Activated CD4-positive, alpha-beta T cell treated with anti-CD3 and anti-CD28 coated beads, Interleukin-2, amount 50 U/mL, for 4 hours (primary cell): ENCODE measurements at places on chromosomes 1 and 21.

DNA sequence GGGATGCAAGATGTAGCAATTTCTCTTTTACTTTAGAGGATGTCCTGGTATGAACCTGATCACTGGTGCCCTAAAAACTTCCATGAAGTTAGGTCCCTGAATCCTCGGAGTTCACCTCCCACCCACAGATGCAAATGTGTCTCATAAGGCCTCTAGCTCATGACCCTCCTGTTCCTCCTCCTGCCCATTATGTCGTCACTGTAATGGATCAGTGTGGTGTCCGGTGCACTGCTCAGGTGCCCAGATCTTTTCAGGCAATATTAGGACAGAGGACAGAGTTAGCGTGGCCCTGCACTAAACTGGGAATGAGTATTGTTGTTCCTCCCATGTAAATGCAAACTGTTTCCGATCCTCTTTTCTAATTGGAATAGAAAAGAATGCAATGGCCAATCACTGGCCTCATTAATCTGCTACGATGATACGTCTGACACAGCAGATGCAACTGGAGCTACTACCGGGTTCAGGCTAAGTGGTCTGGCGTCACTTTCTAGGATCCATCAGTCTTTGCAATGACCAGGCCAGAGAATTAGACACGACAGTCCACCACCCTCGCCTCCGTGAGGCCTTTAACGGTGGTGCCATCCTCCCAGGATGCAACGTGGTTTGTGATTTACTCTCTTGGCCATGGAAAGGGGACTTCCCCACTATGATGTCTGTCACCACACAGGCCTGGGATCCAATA is 3.4 kb upstream of the COL6A2 start:
- DNase-seq, result no peak

GRCh38 chr1:172916116-172916515 is 134.6 kb downstream of the TNFSF18 start:
- DNase-seq, result no peak

- no peak for DNase-seq
Measured at GRCh38 chr1:246631426-246631825, 65.2 kb downstream of the CNST start.

DNA sequence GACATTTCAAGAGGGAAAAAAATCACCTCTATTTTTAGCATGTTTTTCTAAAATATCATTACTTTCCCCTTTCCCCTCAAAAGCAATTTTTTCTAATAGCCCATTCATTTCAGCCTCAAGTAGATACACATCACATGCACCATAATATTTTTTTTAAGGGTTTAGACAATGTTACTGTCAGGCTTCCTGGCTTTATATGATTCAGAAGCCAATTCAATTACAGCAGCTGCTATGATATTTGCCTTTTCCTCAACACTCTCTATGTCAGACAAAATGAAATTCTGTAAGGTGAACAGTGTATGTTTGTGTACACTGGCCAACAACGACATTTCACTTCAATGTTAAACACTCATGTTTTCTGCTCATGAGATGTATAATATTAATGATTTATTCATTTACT is 46.5 kb downstream of the OMA1 start:
- no peak for DNase-seq

GRCh38 chr1:30023339-30024022 is 699.9 kb downstream of the MATN1 start:
- no peak for DNase-seq

GRCh38 chr1:30085811-30086770 is 637.3 kb downstream of the MATN1 start:
- no peak for DNase-seq

GRCh38 chr1:221692643-221693042 is 49.2 kb downstream of the DUSP10 start:
- no peak for DNase-seq

DNA sequence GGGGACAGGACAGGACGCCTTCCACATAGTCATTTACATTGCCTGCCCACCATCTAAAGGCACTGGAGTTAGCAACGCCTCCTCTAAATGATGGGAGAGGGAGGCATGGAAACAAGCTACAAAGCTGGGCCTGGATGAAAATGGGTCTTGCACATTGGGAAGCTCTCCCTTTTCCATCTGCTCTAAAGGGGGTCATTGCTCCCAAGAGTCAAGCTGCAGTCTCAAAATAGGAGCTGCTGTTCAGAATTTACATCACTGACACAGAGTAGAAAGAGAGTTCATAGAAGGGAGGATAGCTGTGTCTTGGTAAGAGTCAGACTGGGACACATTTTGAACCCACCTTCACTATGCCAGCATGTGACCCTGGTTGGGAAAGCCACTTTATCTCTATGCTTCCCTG is 26.6 kb downstream of the RCSD1 start:
- no peak for DNase-seq

DNA sequence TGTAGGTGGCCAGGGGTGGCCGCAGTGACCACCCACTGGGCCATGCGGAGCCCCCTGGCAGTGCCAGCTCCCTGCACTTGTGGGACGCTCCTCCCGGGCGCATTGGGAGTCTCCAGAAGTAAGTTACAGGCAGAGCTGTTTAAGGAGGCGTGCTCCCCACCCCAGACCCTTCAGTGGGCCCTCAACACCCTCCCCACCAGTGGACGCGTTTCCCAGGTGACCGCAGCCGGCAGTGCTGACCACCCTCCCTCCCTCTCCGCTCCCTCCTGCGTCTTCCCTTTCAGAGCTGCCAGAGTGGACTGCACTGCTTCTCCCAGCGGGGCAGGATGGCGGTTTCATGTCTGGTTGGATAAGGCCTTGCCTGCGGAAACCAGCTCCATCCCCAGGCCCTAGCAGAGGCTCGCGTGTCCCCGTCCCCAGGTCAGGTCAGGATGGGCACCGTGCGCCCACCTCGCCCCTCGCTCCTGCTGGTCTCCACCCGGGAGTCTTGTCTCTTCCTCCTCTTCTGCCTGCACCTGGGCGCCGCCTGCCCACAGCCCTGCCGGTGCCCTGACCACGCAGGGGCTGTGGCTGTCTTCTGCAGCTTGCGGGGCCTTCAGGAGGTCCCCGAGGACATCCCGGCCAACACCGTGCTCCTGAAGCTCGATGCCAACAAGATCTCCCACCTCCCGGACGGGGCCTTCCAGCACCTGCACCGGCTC is 1.1 kb downstream of the LRRC3 start:
- no peak for DNase-seq

DNA sequence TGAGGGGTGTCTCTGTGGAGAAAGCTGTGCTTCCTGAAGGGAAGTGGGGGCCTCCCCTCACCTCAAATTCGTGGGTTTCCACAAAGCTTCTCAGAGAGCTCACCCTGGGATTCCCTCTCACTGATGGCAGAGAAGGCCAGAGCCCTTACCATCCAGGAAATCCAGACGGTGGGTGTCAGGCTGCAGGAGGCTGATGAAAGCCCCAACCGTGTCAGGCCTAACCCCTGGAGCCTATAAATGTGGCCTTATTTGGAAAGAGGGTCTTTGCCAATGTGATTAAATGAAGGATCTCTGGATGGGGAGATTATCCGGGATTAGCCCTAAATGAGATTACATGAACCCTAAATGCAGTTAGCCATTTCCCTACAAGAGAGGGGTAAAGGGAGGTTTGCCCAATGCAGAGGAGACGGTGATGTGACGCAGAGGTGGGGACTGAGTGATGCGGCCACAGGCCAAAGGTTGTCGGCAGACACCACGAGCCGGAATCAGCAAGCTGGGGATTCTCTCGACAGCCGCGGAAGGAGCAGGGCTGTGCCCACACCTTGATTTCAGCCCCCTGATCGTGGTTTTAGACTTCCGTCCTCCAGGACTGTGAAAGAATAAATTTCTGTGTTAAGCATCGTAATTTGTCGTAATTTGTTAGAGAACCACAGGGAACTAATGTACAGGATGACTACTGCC is 82.6 kb downstream of the TOMM20 start:
- no peak for DNase-seq

- no peak for DNase-seq
Measured at GRCh38 chr1:159428536-159428935, 3.5 kb upstream of the OR10J4 start.

GRCh38 chr1:39573736-39574624 is 2.6 kb downstream of the PABPC4 start:
- DNase-seq, result no peak

DNA sequence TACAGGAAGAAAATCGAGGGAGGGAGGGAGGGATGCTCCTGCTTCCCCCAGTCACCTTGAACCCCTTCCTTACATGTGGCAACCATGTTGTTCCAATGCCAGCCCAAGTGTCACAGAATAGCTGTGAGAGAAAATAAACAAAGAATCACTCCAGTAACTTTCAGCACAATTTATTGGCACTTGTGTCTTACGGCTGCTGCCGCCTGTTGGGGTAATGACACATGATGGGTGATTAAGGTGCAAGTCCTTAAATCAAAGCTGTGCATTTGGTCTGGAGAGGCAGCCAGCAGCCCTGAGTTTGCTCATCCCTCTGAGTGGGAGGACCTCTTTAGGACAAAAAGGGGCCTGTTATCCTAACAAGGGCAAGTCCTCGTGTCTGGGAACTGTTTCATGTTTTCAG is 377.7 kb downstream of the PCP4 start:
- DNase-seq, result no peak

DNA sequence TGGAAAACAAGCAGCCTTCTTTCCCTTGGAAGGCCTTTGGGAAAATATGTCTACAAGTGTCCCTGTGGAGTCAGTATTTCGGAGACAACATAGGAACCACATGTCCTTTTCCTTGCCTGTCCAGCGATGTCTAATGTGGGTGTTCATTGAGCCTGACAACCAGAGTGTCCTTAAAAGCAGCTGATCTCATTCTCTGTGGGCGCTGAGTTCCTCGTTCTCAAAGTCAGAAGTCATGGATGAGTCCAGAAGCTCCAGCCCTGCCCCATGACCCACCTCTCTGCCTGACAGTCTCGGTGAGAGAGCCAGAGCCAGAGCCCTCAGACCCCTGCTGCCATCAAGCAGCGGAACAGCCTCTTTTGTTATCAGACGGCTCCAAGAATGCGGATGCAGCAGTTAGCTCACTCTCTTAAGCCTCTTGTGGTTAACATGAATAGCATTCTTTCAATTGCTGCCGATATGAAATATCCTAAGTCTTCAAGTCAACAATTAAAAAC is 329.2 kb downstream of the TGFB2 start:
- DNase-seq, result no peak

- no peak for DNase-seq
Measured at GRCh38 chr1:6917067-6917466, 131.8 kb downstream of the CAMTA1 start.

GRCh38 chr1:168958562-168959289 is 147.8 kb upstream of the ATP1B1 start:
- no peak for DNase-seq

GRCh38 chr1:212680680-212681389 is 18.8 kb downstream of the BATF3 start:
- no peak for DNase-seq

DNA sequence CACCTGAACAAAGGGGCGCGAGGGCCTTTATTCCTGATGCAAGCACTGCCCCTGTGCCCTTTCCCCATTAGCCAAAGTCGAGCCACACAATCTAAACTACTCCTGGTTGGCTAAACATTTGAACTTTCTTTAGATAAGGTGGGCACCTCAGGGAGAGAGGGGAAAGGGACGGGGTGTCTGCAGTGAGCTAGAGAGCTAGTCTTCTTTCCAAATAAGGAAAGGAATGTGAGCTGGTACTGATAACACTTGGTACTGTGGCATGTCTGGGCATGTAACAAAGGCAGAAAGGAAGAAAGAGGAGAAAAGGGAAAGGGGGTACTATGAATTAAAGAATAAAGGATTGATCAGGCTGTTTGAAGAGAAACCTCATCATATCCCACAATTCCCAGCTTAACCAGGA is 62.8 kb downstream of the OVGP1 start:
- no peak for DNase-seq

- no peak for DNase-seq
Measured at GRCh38 chr21:45613881-45614280, 29.6 kb upstream of the PCBP3 start.

GRCh38 chr1:165525708-165526107 is 18.1 kb upstream of the LRRC52 start:
- DNase-seq, result no peak

GRCh38 chr21:15119486-15119885 is 54.7 kb upstream of the NRIP1 start:
- DNase-seq, result no peak

DNA sequence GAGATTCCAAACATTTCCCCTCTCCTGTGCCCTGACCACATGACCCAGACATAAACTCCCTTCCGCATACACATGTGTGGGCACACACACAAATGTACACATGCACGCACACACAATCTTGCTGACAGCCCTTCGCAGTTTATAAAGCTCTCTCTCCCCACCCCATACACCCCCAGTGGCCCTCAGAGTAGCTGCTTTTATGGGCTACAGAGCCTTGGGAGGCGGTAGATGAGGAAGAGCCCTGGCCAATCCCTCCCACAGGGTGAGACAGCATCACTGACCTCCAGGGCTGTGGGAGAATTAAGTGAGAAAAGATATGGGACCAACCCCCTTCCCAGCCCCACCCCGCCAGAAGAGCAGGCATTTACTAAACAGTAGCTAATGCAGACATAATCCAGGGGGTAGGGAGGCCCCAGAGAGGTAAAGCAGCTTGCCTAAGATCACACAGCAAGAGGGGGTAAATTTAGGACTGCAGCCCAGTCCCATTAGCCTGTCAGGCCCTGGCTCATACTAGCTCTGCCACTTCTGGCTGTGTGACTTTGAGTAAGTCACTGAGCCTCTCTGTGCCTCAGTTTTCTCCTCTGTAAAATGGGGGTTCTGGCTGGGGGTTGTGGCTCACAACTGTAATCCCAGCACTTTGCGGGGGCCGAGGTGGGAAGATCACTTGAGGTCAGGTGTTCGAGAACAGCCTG is 5.1 kb downstream of the SDC3 start:
- no peak for DNase-seq

DNA sequence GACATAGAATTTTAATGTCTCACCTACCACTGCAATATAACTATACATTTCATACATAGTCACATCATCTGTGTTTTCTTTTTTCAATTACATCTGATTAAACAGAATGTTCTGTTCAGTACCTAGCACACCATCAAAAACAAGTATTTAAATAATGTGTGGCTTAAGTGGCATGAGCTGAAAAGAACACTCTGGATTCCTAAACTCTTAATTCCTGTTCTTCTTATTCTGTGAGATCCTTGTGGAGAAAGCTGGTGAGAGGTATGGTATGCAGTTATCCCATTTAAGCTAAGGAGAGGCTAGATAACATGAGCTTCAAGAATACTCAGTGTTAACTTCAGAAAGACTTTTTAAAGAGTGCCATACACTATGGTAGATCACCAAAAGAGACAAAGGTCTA is 5.5 kb downstream of the TP53BP2 start:
- DNase-seq, result no peak

- no peak for DNase-seq
Measured at GRCh38 chr1:244839656-244840055, 4.2 kb downstream of the COX20 start.
